Melanocyte of skin (primary cell): ENCODE measurements at places on chromosomes 5 and 9. TPM values are rescaled to one million over a fixed set of nuclear protein-coding genes. Genes with fewer than 3 reads are reported as not detected.

ENTPD2 gene
- total RNA-seq = not detected in 2 replicates

PCA3 gene
- under 0.01 and 0.34 TPM in 2 replicates for total RNA-seq

TLX3 gene
- total RNA-seq = not detected in 2 replicates

CNTLN gene
- 9.7 and 13.3 TPM in 2 replicates for total RNA-seq

CXCL14 gene
- total RNA-seq = not detected in 2 replicates

LCN6 gene
- not detected in 2 replicates for total RNA-seq

LHX3 gene
- total RNA-seq = not detected in 2 replicates

IFNB1 gene
- 0.77 and 2.0 TPM in 2 replicates for total RNA-seq

CATSPER3 gene
- not detected in 2 replicates for total RNA-seq

PRRT1B gene
- not detected in 2 replicates for total RNA-seq

MVB12B gene
- total RNA-seq = 2.8 and 4.4 TPM in 2 replicates

PCDHGB3 gene
- 1.00 and 1.5 TPM in 2 replicates for total RNA-seq

BAG1 gene
- total RNA-seq = 25.8 and 33.1 TPM in 2 replicates

MYOZ3 gene
- 0.34 and 0.36 TPM in 2 replicates for total RNA-seq

LECT2 gene
- not detected in 2 replicates for total RNA-seq

ALDH1A1 gene
- total RNA-seq = 18.2 and 33.1 TPM in 2 replicates

GCNT4 gene
- 3.3 and 3.8 TPM in 2 replicates for total RNA-seq
